MCF 10A (cell line): ENCODE measurements at places on chromosomes 11 and 22.

GRCh38 chr11:76292583-76293188 lies 86.4 kb upstream of the WNT11 start:
- DNase-seq, result no peak

- DNase-seq, result peak; percentile 93
Measured at GRCh38 chr11:10454878-10455631, at the start of gene AMPD3. Gene AMPD3, plus strand, starts transcription at chr11:10455264. Its CDS starts 6,256 bp downstream, at chr11:10461520.

DNA sequence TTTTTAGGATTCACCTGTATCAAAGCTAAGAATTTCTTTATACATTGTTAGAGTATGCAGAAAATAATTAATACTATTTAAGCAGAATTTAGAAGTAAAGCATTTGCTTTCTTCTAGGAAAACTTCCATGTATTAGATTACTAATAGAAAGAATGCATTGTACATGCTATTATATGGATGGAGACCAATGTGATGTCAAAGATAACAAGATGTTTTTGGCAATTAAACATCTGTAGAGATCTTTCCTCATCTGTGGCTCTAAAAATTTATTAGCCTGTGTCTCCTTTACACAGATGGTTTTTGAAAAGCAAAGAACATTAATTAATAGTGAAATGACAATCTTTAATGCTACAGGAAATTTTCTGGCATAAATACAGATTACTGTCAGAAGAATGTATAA lies 198.4 kb upstream of the CCDC179 start:
- DNase-seq, result no peak

- peak; percentile 83 for DNase-seq
Measured at GRCh38 chr11:63866211-63866610, 27.3 kb downstream of the MARK2 start.

- no peak for DNase-seq
Measured at GRCh38 chr11:62055970-62056369, 67.8 kb upstream of the INCENP start.

DNA sequence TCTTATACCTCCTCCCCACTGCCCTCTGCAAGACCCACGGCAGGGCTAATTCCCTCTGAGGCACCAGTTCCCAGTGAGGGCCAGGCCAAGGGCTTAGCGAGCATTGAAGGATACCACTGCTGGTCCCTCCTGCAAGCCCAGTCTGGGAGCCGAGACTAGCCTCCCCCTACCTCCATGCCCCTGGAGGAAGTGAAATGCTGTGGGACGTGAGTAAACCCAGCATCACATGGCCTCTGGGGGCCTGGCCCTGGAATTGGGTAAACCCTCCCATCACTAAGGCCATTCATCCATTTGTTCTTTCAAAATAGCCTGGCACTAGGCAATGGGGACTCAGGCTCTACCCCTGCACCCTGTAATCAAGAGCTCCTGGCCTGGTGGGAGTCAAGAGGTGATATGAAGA lies 24.7 kb downstream of the ARAP1 start:
- no peak for DNase-seq

DNA sequence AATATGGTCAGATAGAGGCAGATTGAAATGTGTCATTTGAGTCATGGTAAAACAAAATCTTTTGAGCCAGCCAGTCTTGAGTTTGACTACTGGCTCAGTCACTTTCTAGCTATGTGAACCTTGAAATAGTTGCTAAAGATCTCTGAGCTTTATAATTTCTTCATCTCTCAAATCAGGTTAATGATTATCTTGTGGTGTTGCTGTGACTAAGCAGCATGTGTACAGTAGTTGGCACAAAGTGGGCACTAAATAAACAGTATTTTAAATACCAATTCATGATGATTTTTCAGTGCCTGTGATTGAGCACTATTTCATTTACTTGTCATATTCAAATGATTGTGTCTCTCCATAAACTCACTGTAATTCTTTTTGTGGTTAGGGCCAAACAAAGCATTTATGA lies 70.8 kb downstream of the RAB38 start:
- no peak for DNase-seq

DNA sequence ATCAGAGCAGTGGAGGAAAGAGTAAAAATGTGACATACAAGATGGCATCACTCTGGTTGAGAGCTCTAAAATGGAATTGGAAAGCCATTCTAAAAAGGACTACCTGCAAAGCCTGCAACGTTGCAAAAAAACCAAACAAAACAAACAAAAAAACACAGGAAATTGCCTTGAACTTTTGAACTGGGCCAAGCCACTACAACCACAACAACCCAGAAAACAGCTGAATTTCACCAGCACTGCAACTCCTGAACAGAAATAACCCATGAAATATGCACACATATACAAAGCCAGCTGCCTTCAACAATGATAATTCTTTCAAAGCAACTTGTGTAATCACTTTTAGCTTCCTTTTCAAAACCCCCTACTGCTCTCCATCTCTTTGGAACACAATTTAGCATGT lies 326.6 kb upstream of the LRRC4C start:
- DNase-seq, result no peak

DNA sequence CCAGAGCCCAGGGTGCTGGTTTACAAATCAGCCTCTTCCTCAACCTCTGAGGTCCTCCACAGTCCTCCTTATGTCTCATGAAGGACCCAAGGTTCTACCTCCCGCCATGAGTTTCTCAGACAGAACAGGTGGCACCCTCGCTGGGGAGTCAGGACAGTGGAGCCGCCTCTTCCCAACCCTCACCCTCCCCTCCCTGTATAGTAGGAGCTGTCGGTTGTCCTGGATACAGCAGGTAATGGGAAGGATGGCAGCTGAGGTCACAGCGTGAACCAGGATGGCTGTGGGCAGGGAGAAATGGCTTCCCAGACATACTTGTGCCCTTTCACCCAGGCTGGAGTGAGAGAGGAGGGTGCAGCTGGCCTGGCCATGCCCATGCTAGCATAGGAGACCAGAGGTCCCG lies 134.6 kb downstream of the CHST1 start:
- no peak for DNase-seq
